NCI-H2081 treated with DMSO at 0.1 percent for 48 hours (cell line): ENCODE measurements at places on chromosomes 6 and 20.

- DNase-seq: no peak
These were observed 21.5 kb upstream of the ATRN start for GRCh38 chr20:3449319-3449718.

GRCh38 chr20:32628960-32629530 lies 43.9 kb upstream of the NOL4L start:
- no peak for DNase-seq

DNA sequence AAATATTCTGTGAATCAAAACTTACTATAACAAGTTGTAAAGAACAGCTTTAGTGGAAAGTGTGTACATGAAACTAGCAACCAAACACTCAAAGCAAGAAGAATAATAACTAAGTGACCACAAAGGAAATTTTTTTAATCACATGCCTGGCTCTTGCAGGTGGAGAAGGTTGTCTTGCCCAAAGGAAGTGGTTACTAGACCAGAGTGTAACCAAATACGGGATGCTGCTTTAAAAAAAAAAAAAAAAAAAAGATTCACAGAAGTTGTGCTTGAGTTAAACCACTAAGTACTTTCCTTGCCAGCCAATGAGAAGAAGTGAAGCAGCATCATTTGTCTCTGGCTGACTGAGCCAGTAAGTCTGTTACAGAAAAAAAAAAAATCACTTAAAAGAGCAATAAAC lies 19.1 kb upstream of the HLA-DQB1 start:
- DNase-seq: no peak

DNA sequence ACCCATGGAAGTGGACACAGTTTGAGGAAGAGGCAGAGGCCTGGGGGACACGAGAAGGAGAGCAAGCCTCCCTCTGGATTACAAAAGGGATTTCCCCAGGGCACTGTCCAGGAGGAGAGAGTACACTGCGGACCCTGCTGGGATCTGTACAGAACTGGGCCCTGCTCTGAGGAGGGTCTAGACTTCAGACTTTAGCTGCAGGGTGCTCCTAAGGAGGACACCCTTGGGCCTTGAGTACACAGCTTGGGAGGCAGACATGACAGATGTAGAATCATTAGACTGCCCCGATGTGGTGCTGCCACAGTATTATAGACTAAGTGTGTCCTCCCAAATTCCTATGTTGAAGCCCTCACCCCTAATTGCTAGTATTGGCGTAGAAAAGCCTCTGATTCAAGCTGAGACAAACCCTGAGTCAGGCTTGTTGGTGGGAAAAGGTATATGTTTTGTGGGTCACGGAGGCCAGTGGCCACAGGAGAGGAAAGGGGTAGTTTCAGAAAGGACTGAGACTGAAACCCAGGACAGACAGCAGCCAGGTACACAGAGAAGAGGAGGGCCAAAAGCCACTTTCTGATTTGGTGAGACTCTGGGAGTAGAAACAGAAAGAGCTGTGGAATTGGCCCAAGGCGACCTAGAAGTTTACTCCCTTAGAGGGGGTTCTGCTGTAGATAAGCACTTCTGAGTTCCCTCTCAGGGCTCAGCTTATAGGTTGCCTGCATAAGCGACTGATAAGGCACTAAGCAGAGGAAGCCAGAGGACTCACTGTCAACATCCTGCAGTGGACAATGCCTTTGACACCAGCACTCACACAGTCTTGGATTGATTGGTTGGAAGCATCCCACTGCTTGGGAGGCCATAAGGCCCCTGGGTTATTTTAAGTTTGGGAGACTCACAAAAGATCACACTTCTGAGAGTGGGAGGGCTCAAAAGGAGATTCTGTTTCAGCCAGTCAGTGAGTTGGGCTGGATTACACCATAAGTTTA lies 16.5 kb upstream of the SH3BGRL2 start:
- DNase-seq: no peak
